ENCODE measurements at places on chromosomes 6 and 20.

GRCh38 chr6:77457720-77458349 is 5.5 kb downstream of the HTR1B start:
- peak; percentile 30 for DNase-seq

DNA sequence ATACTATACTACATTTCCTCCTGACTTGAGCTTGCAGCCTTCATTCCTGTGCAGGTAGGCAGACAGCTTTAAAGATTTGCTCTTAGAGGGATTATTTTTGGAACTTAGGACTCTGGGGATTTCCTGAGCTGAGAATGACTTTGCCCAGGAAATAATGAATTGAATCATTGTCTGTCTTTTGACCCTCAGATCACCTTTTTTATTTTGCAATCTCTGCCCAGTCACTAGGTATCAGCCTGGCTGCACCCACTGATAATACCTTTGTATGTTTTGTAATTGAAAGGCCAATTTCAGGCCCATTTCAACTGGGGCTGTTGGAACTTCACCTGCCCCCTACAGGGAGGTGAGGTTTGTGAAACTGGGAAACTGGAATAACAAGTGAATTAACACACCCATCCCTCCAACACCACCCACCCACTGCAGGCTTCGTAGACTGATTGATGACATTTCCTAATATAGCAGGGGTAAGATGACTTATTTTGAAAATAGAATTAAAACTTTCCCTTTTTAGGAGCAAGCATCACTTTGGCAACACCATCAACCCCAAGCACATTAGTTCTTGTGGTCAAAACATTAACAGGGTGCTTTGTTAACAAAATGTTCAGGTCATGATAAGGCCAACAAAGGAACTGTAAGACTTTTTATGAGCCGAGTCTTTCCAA is 157.1 kb upstream of the CENPW start:
- no peak for DNase-seq

DNA sequence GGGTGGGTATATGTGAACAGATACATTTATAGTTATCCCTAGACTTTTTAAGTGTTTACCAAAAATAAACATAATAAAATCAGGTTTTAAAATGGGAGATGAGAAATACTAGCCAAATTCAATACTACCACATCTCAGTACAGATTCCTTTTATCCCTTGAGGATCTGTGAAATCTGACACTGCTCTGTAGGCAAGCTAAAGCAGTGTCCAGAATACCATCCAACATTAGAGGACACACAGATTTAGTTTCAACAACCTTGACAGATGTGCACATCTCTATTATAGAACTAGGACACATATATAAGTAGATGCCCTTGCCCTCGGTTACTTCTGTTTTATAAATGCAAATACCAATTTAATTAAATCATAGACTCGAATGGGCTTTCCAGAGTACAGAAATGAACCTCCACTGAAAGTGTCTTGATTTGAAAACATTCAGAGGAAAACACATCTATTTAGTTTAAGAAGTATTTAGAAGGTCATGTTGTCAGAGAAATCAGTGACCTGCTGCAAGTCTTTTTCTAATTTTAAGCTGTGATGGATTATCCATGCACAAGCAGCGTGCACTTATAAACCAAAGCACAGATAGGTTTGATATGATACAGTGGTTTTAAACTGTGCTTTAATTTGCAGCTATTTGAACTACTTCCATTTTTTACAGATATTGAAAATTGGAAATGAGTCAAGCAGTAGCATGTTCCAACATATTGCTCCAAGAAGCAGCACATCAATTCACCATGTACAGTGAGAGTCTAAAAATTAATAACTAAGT is 156.3 kb upstream of the EPHA7 start:
- no peak for DNase-seq

DNA sequence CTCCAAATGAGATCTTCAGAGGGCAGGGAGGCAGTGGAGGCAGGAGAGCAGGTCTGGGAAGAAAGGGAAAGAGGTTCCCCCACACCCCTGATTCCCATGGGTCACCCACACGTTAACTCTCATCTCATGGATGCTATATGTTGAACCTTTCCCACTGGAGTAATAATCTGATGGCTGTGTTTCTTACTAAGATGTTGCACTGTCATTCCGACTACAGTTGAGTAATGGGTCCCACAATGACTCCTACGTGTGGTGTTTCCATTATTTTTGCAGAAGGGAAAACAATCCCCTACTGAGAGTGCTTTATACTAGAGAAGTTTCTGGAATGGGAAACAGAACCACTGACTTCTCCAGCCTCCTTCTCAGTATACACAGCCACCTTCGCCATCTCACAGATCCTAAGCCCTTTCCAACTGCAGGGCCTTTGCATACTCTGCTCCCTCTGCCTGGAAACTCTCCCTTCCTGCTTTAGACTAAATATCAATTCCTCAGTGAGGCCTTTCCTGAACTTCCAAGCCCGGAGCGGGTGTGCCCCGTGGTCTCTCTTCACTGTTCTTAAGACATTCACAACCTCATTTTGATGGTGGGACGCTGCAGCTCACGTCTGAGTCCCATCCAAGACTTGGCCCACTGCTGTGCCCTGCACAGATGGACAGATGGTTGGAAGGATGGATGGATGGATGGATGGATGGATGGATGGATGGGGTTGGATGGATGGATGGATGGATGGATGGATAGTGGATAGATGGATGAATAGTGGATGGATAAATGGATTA is 238.6 kb upstream of the PMEPA1 start:
- DNase-seq: no peak

DNA sequence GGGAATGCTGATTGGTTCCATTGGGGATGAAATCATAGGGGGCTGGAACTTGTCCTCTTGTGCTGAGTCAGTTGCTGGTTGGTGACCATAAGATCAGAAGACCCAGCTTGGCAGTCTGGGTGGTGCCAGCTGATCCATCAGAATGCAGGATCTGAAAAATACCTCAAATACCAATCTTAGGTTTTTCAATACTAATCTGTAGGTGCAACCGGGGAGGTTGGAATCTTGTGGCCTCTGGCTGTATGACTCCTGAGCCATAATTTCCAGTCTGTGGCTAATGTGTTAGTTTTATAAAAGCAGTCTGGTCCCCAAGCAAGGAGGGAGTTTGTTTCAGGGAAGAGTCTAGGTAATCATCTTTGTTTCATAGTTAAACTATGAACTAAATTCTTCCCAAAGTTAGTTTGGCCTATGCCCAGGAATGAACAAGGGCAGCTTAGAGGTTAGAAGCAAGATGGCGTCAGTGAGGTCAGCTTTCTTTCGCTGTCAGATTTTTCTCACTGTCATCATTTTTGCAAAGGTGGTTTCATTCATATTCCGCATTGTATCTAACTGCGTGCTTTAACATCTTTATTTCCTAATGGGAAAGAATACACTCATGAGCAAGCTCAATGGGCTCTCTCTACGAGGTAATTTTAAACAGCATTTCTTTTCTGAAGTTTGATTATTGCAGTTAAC is 2.0 kb downstream of the ARMH2 start:
- DNase-seq: no peak

- DNase-seq: no peak
Measured at GRCh38 chr6:106495014-106495413, 134.3 kb downstream of the RTN4IP1 start.

DNA sequence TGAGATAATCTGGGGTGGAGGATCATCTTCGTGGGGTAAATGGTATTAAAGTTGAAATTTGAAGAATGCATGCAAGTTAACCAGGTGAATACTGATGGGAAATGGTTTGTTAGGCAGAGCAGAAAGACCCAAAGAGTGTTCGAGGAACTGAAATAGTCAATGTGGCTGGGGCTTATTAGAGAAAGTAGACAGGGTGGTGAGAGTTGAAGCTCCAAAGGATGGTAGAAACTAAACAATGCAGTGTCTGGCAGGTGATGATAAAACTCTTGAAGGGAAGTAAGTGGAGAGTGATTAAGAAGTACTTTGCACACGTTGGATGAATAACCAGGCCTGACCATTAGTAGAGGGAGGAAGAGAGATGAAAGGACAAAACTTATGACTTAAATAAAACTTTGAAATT is 39.8 kb upstream of the CENPW start:
- no peak for DNase-seq

GRCh38 chr6:30244560-30244959 is 31.4 kb upstream of the TRIM26 start:
- no peak for DNase-seq

GRCh38 chr6:6882592-6882991 is 225.2 kb upstream of the RREB1 start:
- DNase-seq: no peak

GRCh38 chr6:145559836-145560235 is 175.5 kb downstream of the EPM2A start:
- no peak for DNase-seq

DNA sequence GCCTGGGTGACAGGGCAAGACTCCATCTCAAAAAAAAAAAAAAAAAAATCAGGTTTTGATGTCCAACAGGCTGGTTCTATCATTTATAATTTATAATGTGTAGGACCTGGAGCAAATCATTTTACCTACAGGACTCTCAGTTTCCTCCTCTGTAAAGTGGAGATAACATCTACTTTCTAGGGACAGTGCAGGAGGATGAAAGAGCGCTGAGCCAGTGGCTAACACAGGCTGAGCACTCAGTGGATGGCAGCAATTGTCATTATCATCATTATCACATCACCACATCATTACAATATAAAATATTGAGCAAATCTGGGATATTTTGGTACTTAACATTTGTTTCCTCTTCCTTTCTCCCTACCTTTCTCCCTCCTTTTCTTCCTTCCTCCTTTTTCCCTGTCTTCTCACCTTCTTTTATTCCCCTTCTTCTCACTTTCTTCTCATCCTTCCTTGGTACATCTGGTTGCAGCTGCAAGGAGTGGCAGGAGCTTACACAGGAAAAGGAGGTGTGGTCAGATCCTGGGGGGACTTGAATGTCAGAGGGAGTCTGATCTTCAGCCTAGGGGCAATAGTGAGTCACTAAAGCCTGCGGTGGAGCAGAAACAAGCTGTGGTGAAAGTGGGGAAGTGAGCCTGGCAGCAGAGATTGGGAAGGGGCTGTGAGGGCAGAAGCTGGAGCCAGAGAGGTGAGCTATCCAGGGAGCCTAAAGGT is 24.6 kb upstream of the CTNNBL1 start:
- DNase-seq: peak; percentile 47

- no peak for DNase-seq
Measured at GRCh38 chr20:17685168-17685567, 3.1 kb upstream of the RRBP1 start.

- no peak for DNase-seq
Measured at GRCh38 chr20:34716921-34717229, 12.7 kb downstream of the TP53INP2 start.

DNA sequence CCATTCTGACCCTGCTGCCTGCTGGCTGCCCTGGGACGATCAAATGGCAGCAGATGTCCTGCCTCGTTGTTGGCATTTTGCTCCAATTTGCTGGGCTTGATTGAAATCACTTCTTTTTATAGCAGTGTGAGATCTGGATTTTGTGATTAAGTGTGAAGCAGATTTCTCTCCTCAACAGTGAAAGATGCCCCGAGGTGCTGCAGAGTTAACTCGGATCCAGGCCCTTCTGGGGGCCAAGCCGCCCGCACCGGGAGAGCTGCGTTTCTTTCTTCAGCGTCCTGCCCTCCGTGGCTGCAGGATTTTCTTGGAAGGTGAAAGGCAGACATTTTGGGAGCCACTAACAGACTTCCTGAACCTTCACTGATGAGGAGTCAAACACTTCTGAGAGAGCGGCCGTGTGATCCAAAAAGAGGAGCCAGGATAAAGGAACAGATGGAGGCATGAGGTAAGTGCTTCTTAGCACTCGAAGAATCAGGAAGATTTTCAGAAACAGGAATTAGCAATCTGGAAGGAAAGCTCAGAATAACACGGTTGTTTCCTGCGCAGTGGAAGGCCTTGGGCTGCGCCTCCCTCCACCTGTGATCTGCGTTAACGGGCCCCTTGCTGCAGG is 139.5 kb upstream of the AFDN start:
- no peak for DNase-seq

DNA sequence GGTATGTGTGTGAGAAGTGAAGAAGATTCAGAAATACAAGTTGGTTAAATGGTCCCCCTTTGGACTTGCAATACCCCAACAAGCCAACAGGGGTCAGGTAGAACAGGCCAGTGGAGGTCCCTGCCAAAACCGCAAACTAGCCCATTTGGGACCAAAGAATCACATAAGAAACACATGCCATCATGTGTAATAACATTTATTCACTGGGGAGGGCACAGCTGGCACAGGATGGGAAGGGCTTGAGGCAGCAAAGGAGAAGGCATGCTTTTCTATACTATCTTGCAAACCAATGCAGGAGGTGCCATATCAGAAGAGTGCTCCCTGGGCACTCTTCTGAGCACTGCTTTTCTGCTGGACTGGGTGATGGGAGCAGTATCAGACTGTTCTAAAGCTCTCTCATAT is 116.1 kb upstream of the TRAF3IP2 start:
- DNase-seq: no peak

DNA sequence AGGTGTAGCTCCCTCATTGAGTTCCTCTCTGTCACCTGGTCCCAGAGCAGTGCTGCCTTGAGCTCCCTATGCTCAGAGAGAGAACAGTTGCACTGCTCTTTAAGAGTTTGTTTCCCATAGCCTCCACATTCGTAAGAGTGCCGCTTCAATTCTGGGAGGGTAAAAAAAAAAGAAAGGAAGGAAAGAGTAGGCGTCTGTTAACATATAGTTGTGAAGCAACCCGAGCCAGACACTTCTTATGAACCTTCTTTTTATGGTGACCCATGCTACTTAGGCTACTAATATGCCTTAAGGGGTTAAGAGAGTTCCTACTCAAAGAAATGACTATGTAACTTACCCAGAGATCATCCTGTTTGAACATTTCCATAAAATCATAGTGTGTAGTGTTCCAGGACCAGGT is 4.3 kb upstream of the ARG1 start:
- no peak for DNase-seq

DNA sequence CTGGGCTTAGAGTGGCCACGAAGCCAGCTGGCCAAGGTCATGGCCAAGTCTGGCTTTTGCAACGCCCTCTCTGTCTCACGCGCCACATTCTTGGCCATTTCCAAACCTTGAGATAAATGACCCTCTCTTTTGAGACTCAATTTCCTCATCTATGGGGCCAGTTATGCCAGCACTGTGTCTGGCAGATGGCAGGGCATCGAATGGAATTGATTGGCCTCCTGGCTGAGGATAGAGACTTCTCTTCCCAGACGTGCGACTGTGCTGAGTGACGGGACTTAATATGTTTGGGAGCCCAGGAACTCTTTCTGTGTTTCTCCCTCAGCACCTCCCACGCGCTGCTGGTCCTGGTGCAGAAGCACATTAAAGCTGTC is 7.6 kb downstream of the BPIFB2 start:
- no peak for DNase-seq

GRCh38 chr20:43364001-43364400 is 93.7 kb upstream of the SRSF6 start:
- no peak for DNase-seq

DNA sequence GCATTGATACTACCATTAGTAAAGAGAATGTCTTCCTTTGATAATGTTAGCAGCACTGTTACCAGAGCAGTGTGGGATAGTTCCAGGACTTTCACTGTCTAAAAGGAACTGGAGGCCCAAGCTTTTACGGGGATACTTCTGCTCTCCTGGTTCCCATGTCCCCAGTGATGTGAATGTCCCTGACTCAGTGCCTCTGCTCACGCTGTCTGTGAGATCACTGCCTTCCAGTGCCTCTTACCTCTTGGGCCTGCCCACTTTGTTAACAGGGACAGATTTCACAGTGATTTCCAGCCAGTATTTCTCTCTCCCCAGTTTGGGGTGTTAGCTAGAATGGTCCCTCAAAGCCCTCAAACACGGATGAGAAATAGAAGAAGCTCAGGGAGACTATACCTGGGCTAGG is 14.4 kb downstream of the PTPRA start:
- no peak for DNase-seq
